ENCODE measurements at places on chromosomes 16 and 17.

GRCh38 chr17:38415250-38416194, 12.7 kb upstream of the ARHGAP23 start:
- no peak for DNase-seq

DNA sequence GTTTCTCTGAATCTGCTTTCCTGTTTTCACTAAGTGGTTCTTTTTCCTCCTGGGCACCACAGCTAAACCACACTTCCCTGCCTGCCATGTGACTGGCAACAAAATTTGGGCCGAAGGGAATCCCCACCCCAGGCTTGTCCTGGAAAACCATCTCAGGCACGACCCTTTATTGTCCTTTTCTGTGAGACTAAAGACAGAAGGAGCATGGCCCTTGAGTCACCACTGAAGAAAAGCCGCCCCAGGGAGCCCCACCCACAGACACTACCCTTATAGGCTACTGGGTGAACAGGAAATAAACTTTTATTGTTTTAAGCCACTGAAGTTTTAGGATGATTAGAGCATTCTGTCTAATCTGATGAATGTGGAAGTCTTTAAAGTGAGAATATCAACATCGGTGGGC, 88.6 kb upstream of the BRD7 start:
- no peak for DNase-seq

DNA sequence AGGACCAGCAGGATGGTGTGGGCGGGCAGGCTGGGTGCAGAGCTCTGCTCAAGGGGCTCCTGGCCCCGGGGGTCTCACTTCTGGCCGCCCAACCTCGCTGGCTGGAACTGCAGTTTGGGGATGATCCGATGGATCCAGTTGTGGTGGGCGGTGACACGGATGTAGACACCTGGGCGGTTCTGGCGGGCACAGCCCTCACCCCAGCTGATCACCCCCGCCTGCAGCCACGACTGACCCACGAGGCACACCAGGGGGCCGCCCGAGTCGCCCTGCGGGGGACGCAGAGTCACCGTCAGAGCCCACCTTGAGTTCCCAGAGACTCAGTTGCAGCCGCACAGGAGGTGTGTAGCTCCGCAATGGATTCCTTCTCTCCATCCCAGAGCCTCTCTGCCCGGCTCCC, 7.5 kb downstream of the PRSS27 start:
- DNase-seq = no peak

GRCh38 chr16:81511371-81511770, 66.8 kb downstream of the CMIP start:
- DNase-seq = no peak

- DNase-seq = no peak
Measured at GRCh38 chr16:56087626-56088025, 103.7 kb upstream of the GNAO1 start.

DNA sequence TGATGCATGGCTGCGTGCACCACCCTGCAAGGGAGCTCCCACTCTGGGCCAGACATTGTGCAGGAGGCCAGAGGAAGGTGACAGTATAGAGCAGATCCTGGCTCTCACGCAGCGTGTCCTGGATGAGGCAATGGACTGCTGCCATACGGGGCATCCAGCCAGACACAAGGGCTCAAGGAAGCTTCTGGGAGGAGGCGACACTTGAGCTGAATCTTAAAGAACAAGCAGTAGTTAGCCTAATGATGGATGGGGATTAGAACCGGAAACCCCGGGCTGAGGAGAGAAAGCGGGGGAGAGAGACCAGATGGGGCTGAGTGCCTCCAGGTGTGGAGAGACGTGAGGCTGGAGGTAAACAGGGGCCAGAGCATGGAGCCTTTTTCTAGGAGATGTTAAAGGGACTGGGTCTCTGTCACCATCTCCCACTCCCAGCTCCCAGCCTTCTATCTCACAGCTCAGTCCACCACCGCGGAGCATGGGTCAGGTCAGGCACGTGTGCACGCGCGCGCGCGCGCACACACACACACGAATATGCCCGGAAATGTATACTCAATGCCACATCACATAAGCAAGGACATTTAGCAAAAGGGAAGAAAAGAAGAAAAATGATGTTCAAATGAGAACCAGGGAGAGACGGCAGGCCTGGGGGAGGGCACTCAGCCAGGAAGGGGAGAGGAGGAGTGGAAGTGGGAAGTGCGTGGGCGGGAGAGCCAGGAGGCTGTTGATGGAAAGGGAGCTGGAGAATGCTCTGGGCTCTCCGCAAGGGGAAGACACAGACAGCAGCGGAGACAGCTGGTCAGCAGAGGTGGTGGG, 46.3 kb downstream of the CCDC42 start:
- DNase-seq = peak; percentile 89

DNA sequence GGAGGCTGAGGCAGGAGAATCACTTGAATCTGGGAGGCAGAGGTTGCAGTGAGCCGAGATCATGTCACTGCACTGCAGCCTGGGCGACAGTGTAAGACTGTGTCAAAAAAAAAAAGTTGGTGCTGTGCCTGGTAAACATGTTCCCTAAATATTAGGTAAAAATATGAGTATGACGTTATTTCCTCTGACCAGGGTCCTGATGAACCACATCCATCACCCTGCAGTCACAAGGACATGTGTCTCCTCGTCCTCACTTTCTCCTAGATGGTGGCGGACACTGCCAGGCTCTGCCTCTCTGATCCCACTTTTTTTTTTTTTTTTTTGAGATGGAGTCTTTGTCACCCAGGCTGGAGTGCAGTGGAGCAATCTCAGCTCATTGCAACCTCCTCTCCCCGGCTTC, 28.7 kb downstream of the LGALS9 start:
- no peak for DNase-seq

DNA sequence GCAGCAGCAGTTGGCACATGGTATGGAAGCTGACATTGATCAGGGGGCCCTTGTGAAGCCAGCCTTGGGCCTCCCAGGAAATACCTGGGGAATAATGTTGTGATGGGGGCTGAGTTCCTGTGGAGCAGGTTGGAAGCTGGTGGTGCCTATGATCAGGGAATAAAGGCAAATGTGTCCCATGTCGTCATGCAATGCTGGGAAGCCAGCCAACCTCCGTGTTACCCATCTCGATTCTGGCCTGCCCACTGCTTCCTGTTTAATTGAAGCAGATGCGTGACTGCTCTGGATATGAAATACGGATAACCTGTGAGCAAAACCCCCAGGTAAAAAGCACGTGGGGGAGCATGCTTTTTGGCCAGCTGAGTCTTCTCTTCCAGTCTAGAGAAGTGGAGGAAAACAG, 580.4 kb upstream of the HSBP1 start:
- DNase-seq = no peak

DNA sequence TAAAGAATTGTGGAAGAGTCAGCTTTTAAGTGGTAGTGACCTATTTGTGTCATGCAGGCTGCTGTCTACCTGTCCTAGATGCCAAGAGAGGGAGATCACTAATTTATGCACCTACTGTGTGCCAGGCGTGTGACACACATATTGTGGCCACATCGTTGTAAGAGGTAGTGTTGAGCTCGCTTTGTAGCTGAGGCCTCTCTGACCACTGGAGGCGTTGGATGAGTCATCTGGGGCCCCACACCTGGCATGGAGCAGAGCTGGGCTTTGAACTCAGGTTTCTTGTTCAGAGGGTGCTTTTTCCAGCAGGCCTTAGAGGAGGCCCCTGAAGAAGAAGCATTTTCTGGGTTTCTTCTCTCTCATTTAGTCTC, 52.3 kb upstream of the LGALS9 start:
- DNase-seq = no peak

GRCh38 chr17:76034428-76035350, 7.6 kb upstream of the EVPL start:
- no peak for DNase-seq

All from renal pelvis (tissue), 12 donors.